ENCODE measurements at places on chromosomes 6 and 20. TPM values are rescaled to one million over a fixed set of nuclear protein-coding genes. Genes with fewer than 3 reads are reported as not detected.

GRCh38 chr6:2502096-2502997 is 248.4 kb downstream of the MYLK4 start:
- ATAC-seq: no peak

DNA sequence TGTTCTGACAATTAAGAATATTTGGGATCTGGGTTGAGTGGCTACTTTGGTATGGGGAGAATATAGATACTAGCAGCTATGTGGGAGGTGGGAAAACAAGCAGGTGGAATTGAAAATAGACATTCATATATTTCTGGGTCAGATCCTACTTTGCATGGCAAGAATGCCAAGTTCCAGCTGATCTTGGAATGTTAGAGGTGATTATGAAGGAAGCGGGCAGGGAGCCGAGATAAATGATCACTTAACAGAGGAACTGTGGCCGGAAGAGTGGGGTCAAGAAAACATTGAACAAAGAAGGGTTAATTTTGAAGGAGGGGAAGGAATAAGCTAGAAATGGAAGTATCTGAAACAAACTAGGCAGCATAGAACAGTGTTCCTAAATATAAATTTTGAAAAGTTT is 15.4 kb downstream of the PLCB1 start:
- no peak for ATAC-seq

GRCh38 chr20:20211988-20212518 is 155.9 kb upstream of the INSM1 start:
- no peak for ATAC-seq

DNA sequence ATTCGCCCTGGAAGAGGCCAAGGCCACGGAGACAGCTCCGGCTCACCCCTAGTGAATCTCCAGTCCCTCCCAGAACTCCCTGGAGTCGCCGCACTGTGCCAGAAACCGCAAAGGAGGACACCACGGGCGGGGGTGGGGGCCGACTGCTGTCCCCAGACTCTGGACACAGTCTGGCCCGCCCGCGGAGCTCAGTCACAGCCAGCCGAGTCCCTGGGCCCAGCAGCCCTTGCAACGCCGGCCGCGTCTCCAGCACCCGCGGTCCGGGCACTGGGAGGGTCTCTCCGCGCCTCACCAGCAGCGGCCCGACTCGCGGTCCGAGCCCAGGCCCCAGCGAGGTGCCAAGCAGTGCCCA is 518 bp downstream of the PEX6 start:
- ATAC-seq: peak; percentile 53

DNA sequence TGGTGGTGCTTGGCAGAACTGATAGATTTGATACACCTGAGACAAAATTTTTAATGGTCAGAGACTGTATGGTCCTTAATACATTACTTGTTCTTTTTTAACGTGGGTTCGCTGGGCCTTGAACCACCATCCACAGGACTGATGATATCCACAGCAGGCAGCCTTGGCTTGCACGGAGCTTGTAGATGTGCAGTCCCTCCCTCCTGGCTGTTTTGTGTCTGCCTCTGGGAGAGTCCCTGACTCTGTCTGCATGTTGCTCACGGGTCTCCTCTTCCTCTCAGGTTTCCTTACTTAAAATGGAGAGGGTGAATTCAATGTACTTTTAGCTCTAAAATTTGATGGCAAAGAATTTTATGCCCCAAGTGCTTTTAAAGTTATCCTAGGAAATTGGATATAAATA is 17.5 kb downstream of the KIF25 start:
- ATAC-seq: no peak

DNA sequence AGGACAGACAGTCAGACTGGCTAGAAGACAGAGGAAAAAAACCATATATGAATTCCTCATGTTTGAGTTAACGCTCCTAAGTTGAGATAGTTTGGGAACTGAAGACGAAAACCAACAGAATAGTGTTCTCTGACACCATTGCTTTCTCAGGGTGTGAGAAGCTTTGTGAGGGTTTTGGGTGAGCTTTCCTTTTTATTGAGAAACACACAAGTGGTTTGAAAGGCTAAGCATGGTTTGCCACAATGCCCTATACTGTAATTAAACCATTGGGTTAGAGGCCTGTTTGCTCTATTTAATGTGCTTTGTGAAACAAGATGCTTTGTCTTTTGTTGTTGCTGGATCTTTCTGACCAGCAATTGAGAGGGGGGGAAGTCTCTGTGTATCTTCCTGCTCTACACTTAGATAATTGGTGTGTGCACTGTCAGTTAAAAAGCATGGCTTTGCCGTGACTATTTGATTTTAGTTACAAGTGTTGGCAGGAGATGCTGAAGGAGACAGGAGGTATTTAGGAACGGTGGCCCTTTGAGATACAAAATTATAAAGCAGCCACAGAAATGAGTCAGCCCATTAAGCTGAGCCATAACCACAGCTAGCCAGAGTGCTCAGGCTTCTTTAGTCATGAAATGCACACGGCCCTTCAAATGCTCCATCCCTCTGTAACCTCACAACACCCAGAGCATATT is 273.0 kb upstream of the PREP start:
- ATAC-seq: no peak

DNA sequence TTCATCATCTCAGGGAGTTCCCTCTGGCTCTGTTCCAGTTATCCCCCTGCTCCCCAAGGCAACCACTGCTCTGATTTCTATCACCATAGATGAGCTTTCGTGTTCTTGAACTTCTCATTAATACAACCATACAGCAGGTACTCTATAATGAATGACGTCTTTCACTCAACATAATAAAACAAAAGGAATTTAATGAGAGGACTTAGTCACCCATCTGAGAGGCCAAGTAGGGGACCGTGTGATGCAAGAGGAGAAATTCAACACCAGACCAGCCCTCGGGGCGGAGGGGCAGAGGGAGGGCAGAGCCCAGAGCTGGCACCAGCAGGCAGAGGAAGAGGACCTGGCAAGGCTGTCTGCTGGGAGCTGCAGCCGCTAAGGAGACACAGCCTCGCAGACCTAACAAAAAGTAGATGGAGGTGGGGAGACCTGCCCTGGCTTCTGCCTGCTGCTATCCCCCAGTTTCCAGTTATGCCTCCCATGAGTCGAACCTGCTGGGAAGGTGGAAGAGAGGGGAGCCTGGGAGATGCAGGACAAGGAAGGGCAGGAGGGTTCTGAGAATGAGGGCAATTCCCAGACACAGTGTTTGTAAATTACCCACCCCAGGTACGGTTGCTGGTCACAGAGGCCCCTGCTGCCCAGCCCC is 13.8 kb downstream of the CCN5 start:
- peak; percentile 72 for ATAC-seq

DNA sequence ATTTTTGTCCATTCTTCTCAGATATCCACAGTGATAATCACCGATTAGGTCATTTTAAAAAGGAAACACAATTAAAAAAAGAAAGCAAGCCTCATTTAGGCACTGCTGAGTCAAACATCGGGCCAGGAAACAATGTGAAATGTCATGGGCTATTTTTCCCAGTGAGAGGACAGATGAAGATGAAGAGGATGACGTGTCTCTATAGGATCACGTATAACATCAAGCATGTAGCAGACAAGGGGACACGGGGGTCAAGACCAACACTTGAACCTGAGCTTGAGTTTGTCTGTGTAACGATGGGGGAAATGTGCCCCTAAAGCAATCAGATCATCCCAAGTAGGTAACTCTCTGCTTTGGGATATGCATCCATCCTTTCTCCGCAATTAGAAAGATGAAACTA is 553.2 kb downstream of the CD83 start:
- ATAC-seq: no peak

DNA sequence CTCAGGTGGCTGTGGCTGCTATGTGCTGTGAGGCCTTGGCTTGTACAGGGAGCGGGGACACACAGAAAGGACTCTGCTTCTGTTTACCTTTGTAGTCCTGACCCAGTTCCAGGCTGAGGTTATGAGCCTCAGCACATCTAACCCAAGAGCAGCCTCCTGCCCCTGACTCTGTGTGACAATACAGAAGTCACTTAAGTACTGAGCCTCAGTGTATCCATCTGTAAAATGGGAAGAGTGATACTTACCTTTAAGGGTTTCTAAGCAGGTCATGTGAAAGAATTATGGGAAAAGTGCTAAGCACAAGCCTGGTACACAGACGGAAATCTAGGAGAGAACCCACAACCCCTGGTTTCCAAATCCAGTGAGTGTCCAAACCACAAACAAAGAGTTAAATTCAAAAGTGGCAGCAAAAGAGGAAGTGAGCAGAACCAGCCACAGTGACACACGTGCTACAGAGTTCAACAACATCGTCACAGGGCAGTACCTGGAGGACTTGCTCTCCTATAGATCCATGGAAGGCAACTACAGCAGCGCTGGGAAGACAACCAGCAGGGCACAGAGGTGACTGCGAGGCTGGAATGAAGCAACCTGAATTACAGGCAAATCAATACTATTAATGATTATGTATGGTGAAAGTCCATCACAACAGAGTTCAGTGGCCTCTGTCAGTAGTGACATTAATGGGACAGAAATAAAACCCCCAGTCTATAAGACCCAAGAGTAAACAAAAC is 12.5 kb downstream of the TRIM26 start:
- ATAC-seq: no peak

The SMIM26 gene
- 57.7 TPM for total RNA-seq

The RNF182 gene
- 0.20 TPM for total RNA-seq

The PCSK2 gene
- total RNA-seq: 0.12 TPM

The GABRR1 gene
- 0.24 TPM for total RNA-seq

The STMN3 gene
- 4.6 TPM for total RNA-seq

The MLIP gene
- total RNA-seq: 8.5 TPM

The SNX21 gene
- 7.1 TPM for total RNA-seq

The IL20RA gene
- 13.3 TPM for total RNA-seq

The SGK2 gene
- total RNA-seq: 0.36 TPM

The C6orf15 gene
- total RNA-seq: not detected
